ENCODE measurements at places on chromosomes 7 and 10.

- peak; percentile 19 for DNase-seq
These were observed 98.4 kb upstream of the STEAP1B start for GRCh38 chr7:22598318-22598920.

DNA sequence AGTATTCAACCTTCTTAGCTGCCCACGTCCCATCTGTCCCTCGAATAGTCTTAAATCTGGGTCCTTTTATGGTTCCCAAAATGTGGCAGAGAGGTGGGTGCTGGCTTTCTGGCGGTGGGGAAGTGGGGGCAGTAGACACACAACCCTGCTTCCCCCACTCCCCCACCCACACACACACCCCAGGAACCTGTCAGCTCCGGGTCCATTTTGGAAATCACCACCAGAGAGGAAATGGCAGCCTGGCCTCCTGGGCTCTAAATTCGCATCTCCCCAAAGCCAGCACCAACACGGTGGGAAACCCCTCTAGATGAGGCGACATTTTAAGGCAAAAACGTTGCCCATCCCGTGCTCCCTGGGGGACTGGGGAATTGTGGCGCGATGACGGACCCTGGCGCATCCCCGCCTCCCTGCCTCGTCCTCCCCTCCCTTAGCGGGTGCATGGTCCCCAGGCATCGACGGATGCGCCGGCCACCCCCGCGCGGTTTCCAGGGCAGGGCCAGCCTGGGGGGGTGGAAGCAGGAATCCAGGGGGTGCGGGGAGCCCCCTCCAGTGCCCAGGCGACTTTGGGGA lies 702 bp downstream of the TMEM130 start:
- no peak for DNase-seq

DNA sequence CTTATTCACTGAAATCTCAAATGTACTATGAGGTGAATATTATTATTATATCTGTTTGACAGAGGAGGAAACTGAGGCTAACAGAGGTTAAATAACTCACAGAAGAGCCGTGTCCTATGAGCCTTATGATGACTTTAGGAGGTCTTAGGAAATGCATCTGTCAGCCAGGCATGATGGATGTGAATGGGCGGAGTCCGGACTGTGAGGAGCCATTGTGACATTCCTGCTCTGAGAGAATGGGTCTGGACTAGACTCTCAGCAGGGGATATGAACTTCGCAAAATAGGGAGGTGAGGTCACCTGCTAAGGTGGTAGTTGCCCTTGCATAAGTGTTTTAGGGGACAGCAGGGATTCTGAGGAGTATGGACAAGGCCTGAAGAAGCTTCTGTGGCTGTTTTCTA lies 153.6 kb downstream of the TMEM178B start:
- no peak for DNase-seq

- no peak for DNase-seq
These were observed 847 bp downstream of the BTAF1 start for GRCh38 chr10:91924212-91925021.

- DNase-seq, result no peak
These were observed 63.1 kb downstream of the ASB13 start for GRCh38 chr10:5603091-5603847.

- peak; percentile 69 for DNase-seq
These were observed 312.6 kb downstream of the WDR37 start for GRCh38 chr10:1368842-1369171.

DNA sequence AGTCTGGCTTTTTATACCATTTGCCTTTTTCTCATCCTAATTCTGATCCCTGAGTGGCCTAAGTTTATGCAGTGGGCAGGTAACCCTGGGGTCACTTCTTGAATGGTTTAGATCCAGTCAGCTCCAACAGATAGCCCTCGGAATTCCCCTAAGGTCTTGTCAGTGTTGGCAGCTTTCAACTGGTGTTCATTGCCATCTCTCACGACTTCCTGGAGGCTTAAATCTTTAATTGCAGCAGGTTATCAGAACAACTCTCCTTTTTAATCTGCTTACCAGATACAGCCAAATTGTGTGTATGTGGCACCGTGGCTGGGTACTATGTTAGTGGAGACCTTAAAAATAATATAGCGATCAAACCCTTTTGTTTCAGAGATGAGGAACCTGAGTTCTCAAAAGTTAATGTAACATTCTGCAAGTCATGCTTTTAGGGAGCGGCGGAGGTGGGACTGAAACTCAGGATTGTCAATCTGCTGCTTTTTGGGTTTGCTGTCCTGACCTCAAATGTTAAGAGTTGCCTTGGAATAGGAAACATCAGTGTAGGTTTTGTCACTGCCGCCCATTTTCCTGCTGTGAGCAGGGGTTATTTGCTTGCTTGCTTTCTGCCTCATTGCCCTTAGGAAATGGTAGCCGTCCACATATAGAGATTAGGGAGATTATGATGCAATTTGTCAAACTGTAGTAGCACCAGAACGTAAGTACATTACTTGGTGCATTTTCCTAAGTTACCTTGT lies 818 bp downstream of the DLD start:
- no peak for DNase-seq

DNA sequence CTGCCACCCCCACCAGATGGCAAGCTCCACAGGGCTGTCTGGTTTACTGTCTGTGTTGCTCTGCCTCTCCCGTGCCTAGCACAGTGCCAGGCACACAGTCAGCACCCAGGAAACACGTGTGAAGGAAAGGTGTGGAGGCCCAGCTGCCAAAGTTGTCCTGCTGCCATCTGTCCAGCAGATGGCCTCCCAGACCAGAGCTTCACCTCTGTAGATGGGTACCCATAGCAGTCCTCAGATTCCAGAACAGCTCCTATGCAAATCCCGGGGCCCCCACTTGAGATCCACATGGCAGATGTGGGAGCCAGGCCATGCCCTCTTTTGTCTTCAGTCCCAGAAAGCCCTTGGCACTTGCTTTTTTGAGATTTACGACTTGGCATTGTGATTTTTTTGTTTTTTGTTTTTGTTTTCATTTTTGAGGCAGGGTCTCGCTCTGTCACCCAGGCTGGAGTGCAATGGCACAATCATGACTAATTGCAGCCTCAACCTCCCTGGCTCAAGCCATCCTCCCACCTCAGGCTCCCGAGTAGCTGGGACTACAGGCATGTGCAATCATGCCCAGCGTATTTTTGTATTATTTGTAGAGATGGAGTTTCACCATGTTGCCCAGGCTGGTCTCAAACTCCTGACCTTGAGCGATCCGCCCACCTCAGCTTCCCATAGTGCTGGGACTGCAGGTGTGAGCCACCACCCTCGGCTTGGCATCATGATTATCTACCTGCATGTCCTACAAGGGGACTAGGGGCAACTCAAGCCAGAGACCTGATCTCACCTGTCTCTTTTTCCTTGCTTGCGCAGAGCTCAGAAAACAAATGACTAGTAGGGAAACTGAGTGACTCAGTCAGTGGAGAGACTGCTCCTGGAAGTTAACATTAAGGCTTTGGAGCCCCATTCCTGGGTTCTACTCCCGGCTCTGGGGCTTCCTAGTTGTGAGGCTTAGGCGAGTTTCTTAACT lies 16.9 kb upstream of the PALD1 start:
- DNase-seq, result peak; percentile 84

- no peak for DNase-seq
These were observed 205.9 kb downstream of the ARL4A start for GRCh38 chr7:12893292-12893691.

DNA sequence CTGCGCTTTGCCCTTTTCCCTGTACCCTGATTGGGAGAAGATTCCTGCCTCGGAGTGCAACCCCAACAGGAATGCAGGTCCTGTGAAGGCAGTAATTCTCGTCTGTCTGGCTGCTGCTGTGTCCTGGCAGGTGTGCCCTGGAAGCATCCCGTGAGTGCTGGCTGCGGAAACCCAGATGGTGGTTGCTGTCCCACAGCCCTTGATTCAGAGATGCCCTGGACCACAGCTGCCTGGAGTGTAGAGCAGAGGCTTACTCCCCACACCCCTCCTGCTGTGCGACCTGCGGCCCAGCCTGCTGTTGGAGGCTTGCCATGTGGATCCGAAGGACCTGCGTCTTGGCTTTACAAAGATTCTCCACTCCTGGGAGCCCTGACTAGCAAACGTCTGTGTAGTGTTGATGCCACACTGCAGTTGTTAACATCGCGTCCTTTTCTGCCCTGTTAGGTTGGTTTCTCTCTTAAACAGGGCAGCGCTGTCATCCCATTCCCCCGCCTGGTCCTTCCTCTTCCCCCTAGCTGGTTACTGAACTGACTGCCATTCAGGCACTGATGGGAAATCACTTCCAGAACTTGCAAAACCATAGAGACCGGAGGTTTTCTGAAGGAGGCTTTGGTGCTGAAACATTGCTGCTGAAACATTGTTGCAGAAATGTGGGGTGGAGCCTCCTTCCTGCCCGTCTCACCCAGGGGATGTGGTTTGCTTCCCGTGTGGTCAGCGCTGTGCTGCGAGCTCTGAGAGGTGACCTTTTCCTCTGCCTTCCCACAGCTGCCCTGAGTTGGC lies 53.3 kb downstream of the DNAJB6 start:
- DNase-seq, result no peak

DNA sequence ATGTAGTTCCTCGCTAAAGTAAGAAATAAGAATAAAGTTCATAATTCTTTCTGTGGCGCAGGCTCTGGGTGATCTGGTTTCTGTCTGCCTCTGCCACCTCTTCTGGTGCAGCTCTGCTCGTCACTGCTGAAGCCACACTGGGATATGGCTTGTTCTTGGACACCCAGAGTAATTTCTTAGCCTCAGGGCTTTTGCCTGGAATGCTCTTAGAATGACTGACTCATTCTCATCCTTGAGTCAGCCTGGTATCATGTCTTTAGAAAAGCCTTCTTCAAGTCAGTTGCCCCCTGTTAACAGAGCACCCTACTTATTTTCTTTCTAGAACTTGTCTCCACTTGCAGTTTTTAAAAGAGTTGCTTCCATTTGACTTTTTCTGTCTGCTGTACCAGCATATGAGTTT lies 2.0 kb downstream of the ZSCAN25 start:
- DNase-seq, result no peak

- DNase-seq, result no peak
These were observed 383.5 kb upstream of the VWC2 start for GRCh38 chr7:49389871-49390479.

GRCh38 chr10:62946278-62946677 lies 130.1 kb upstream of the EGR2 start:
- no peak for DNase-seq

DNA sequence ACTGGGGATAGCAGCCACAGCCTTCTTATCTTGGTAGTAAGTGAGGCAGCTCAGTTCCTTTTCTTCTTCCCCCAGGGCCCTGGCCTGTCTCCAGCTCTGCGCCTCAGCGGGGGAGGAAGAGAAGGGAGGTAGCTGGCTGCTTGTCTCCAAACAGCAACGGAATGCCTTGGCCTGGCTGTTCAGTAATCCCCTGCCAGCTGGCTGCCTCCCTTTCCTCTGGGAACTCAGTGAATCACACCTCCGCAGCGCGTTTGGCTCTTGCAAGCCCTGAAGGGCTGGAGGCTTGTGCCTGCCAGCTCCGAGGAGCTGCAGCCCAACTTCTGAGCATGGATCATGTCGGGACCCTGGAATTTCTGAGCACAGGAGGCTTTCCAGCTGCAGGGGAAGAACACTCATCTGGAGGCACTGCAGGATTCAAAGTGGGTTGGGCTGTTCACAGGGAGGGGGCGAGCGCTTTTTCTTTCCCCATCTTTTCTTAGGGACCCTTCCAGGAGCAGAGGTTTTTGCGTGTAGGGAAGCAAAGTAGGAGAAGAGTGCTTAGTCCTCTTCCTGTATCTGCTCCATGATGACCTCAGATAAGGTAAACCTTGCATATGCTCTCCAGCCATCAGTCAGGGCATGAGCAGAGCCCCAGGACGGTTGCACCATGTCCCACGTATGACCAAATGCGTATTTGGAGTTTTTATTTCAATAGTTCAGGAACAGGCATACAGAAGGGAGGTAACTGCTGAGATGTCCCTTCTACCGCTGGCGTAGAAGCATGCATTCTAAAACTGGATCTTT lies 253.2 kb upstream of the INHBA start:
- peak; percentile 26 for DNase-seq

- DNase-seq, result no peak
These were observed 438.1 kb downstream of the MDFIC start for GRCh38 chr7:115359955-115360354.

DNA sequence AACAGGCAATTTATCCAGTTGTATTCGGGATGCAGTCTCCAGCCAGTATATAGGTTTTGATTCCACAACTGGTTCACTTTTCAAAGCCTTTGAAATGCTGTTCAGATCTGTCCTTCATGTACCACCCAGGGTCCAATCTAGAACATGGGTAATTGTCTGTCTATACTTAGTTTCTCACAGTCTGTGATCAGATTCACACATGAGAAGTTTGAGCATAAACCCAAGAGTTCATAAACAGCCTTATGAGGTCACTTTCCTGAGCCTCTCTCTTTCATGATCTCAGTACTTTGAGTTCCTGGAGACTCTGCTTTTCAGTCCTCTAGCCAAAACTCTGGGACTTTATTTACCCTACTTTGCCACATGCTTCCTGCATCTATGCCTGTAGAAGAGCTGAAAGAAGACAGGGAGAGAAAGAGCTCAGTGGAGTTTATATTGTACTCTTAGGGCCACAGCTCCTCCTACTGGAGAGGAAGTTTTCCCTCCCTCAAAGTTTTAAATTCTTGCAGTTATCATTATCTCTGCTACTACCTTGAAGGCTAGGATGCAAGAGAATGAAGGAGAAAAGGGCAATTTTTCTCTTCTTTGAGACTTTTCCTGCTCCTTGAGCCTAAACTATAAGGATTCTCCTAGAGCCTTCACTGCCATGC lies 172.0 kb downstream of the ZEB1 start:
- no peak for DNase-seq

DNA sequence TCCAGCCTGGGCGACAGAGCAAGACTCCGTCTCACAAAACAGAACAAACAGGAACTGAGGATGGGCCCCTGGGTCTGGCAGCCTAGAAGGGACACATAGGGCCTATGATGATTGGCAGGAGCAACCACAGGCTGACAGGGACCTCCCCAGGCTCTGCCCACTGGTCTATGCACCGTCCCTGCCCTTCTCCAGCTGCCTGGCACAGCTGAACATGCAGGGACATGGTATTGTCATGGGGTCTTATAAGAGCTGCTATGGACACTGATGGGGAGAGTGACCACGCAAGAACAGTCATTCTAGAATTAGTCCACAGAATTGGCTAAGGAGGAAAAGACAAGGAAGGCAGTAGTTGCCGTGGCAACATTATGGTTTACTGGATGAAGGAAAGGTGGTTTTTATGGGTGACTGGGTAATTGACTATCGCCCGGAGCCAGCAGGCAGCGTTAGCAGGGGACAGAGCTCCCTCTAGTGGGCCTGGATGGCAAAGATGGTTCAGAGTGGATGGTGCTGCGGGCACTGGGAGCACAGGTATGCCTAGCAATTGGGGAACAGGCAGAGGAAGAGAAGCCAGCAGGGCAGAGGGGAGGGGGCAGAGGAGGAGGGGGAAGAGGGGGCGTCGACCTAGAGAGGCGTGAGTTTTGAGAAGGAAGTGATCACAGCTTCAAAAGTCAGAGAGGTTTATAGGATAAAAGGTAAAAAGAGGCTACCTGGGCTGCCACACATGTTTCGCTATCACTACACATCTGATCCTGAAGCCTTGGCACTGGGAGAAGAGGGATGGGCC lies 7.8 kb upstream of the TRIM56 start:
- DNase-seq, result peak; percentile 88

Data from K562 (cell line).